Stimulated activated CD4-positive, alpha-beta T cell treated with anti-CD3 and anti-CD28 coated beads, Interleukin-12 subunit alpha, Interleukin-12 subunit beta, amount 100 ng/mL, for 48 hours (primary cell): ENCODE measurements at places on chromosomes 4 and X.

GRCh38 chr4:23225564-23225963 is 532.8 kb downstream of the GBA3 start:
- no peak for DNase-seq

DNA sequence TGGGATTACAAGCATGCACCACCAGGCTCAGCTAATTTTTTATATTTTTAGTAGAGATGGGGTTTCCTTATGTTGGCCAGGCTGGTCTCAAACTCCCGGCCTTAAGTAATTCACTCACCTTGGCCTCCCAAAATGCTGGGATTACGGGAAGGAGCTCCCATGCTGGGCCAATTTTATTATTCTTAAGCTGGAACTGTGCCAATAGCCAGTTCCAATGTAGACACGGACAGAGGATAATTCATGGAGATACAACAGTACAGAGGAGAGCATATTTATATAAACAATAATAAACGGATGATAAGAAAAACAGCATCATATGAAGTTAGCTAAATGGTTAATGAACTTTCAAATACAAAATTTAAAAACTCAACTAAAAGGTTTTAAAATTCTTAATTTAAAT is 87.8 kb downstream of the PPA2 start:
- DNase-seq, result no peak

DNA sequence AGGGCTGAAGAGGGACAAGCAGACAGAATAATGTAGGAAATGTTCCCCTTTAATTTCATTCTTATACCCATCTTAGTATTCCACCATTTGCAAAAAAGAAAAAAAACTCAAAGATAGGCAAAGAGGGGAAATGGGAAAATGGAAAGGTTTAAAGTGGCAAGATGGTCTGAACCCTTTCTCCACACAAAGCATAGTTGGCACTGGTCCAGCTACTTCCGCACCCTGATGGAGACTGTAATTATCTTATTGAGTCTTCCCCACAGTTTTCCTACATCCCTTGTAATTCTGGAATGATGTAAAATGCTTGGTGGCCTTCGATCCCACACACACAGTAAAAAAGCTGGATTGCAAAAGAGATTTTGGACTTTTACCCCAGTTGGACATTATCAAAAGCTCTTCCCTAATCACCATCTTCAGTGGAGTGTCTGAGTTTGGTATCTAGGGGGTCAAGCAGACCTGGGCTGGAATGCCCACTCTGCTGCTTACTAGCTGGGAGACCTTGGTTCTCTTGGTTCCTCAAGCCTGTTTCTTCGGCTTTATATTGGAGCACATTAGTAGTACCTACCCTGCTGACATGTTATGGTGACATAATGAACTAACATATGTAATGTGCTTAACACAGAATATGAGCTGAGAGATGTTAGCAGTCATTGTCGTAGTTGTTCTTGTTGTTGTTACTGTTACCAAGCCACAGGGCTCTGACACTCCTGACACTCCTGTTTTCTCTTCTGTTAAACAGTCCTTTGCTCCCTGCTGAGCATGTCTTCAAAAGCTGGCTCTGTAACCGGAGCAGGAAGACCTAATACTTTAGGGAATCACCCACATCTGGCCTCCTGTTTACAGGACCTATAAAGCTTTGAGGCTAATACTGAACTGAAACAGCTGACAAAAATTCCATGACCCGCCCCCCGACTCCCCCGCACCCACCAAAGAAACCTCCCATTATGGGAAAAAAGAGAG is 4.7 kb downstream of the SRPX2 start:
- DNase-seq, result no peak

DNA sequence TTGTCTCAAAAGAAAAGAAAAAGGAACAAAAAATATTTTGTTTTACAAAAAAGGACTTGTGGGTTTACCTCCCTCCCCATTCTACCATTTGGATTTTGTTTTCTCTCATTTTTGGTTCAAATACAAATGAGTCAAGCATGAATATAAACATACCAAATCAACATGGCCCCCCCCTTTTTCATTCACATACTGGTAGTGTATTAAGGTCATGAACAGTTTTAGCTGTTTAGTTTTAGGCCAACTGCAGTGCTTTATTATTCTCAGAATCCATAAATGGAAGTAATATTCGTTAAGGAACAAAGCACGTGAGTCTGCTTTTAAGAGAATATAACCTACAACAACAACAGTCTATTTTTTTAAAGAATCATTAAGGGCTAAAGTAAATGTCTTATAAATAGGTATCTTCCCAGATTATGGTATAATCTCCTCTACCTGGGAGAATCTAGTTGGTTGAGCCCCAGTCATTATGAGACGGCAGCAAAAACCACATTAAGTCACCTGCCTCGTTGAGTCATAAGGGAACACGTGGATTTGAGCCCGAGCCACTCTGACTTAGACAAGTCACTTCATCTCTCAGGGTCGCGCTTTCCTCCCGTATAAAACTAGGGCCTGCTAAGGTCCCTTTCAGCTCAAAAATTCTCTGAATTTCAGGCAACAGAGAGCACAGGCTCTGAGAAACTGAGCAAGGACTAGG is 26.7 kb downstream of the BCLAF3 start:
- DNase-seq, result peak; percentile 5

DNA sequence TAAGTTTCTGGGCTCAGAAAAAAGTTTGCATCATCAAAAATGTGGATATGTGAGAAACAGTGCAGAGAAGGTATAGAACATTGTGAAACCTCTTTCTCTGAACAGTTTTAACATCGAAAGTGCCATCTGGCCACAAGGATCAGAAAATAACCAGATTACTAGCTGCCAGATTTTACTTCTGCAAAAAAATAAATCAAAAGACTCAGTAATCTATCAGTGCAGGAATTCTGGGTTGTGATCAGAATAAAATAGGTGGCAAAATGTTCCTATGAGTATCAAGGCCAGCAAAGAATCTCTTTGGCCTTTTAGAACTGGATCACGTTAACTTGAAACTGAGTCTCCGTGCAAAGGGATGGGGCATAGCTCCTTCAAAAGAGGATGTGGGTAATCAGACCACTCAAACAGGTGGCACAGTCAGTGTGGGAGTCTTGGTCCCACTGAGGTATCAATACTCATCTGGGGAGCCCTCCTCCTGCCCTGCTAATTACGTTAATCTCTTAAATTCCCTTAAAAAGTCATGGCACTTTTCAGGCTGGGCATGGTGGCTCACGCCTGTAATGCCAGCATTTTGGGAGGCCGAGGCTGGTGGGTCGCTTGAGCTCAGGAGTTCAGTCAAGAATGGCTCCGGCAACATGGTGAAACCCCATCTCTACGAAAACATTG is 26.7 kb upstream of the RBM47 start:
- DNase-seq, result no peak

GRCh38 chr4:121339307-121339706 is 41.5 kb downstream of the QRFPR start:
- DNase-seq, result no peak

- DNase-seq, result no peak
Measured at GRCh38 chrX:119753639-119754257, 4.6 kb upstream of the SOWAHD start.

DNA sequence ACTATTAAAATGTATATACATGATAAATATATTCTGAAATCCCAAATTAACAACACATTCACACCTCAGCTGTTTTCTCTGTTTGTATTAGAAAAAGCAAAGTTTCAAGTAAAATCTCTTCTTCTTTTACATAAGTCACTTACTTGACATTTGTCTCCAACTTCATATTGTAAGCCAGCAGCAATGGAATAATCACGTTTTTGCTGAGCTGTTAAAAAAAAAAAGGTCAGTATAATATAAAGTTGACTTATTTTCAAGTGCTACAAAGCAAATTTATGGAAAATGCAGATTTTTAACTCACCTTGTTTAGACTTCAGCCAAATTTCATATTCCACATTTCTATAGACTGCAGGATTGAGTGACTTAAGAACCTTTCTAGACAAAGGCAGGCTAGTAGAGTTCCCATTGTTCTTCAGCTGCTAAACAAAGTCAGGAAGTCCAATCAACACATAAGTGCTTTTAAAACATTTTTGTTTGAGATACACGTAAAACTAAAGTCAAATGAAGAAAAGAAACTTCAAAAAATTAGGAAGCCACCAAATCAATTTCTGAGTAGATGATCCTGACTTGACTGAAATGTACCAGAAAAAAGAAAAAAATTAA is 25.0 kb downstream of the OTUD4 start:
- DNase-seq, result no peak

DNA sequence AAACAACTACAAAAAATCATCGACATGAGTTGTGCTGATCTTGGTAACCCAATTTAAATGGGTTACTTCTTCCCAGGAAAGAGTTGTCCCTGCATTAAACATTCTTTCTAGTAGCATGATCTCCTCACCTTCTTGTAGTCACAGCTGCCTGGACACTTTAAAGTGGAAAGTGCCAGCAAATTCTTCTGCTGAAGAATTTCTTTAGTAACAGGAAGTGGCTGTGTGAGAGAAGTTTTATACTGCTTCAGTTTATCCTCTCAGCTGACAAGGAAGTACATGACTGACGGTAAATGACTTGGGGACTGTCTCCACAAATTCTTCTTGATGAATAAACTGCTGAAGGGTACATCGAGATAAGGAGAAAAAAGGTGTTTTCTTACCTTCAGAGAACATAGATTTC is 18.2 kb upstream of the TNIP3 start:
- no peak for DNase-seq

GRCh38 chr4:153464068-153464467 is 2.1 kb upstream of the TMEM131L start:
- no peak for DNase-seq

GRCh38 chr4:155960522-155960921 is 6.9 kb upstream of the CTSO start:
- no peak for DNase-seq

- DNase-seq, result peak; percentile 4
Measured at GRCh38 chr4:36551697-36552214, 270.3 kb downstream of the DTHD1 start.

DNA sequence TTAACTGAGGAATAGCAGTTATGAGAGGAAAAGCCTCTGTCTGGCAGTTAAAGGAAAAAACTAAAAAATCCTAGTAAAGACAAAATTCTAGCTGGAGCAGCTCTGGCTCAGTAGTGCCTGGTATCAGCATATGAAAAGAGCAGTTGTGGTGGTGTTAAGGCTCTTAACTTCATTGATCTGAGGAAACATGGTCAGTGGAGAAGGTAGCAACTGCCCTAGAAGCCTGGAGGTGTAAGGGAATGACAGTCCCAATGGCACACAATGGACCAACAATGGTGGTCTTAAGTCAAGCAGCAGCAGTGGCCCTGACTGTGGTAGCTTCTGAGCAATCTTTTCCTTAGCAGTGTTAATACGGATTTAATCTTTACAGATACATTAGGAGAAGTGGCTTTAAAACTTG is 189.6 kb upstream of the POF1B start:
- DNase-seq, result no peak

- peak; percentile 10 for DNase-seq
Measured at GRCh38 chr4:101790521-101791181, at the start of gene BANK1. TSS of gene BANK1 (plus strand) at chr4:101790730. CDS start at chr4:101790881, 151 bp downstream.

- no peak for DNase-seq
Measured at GRCh38 chr4:143784567-143784966, 84.1 kb upstream of the FREM3 start.

DNA sequence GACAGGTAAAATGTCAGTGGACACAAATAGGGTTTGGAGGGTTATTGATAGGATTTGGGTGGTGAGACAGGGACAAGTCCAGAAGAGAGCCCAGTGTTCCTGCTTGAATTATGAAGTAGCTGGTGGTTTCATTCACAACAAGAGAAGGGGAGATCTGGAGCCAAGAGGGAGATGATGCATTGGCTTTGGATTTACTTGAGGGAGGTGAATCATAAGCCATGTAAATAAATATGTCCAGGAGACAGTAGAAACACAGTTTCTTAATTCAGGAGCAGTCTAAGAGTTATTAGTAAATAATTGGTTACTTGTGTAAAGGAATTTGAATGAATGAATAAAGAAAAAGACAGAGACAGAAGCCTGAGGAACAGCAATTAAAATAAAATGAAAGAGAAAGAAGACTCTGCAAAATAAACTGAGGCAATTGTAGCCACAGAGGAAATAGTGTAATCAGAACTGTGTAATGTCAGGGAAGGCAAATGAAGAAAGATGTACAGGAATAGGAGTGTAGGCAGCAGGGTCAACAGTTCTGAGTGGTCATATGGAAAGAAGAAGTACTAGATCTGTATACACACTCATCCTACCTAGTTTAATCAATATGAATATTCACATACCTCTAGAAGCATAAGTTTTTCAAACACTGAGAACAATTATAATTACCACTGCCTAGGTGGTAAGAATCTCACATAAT is 50.2 kb upstream of the CXCL8 start:
- no peak for DNase-seq

DNA sequence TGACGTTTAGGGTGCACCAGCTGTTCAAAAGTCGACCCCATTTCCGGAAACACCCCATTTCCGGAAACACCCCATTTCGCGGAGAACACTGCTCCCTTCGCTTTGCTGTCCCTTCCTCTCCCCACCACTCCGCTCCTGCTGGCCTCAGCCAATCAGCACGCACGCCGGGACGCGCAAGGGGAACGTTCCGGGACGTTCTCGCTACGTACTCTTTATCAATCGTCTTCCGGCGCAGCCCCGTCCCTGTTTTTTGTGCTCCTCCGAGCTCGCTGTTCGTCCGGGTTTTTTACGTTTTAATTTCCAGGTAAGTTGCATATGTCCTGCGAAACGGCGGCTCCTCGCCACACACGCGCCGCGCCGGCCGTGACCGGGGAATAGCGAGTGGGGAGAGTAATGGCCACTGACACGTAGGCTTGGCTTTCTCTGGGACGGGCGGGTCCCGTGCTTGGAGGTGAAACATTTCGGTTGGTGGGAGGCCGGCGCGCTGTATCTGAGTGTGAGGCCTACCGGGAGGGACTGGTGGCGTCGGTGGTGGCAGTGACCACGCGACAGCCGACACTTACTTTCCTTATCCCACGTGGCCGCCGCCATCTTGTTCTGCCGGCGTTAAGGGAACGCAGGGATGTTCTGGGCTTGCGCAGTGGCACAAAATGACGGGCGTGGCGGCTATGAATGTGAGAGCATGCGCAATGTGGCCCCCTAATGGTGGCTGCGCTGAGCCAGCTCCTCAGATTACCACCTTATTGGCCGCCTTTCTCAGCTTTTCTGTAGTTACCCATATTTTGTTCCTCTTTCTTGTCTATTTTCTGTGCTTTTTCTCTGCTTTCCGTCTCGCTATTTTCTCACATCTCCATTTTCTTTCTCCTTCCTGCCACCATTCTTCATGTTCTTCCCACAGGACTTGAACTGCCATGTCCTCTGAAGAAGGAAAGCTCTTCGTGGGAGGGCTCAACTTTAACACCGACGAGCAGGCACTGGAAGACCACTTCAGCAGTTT is at the start of gene RBM3:
Gene RBM3, plus strand, starts transcription at position 215 of the 997 bp plus-strand sequence. Its CDS starts 697 bp downstream, at position 912.
- peak; percentile 80 for DNase-seq

GRCh38 chrX:72392816-72393800 is 87.4 kb upstream of the CITED1 start:
- DNase-seq, result no peak

DNA sequence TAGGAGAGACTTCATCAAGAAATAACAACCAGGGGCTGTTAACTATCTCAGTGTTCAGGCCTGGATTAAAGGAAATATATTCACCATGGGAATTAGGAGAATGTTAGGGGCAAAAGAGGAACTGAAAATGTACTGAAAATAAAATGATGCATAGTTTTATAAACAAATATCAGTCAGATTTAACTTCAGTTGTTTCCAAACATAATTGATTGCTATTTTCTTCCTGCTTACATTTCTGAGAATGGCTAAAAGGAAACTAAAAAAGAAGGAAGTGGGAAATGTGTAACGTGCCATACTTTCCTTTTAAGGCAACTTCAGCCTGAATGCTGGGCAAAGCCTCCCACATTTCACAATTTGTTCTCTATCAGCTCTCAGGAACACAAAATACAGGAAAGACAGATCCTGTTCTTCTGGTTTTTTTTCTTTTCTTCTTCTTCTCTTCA is 178.1 kb downstream of the MAML3 start:
- no peak for DNase-seq
